ENCODE measurements at places on chromosomes 2 and 18. TPM values are rescaled to one million over a fixed set of nuclear protein-coding genes. Genes with fewer than 3 reads are reported as not detected.

DNA sequence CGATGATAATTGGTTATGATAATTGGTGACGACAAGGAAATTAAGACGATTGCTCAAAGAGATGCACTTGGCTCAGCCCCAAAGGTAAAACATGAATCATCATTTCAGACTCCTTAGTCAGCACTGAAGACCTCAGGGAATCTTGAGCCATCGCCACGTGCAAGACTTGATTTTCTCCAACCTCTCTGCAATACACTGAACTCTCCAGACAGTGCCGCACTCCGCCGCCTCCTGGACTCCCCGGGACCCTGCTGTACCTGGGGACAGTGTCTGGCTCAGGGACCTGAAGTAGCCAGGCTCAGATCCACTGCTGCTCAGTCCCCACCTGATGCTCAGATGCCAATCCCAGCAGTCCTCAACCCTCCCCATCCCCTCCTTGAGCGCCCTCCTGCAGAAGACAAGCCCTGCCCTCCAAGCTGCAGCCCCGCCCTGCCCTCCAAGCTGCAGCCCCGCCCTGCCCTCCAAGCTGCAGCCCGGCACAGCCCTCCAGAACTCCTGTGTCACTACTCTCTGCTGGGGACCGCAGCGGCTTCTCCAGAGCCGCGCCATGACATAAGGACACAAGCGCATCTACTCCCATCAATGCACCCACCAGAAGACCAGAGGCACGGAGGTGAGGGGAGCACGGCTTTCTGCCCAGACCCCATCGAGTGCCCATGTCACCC lies 1.1 kb downstream of the TMEM18 start:
- peak; percentile 69 for DNase-seq

DNA sequence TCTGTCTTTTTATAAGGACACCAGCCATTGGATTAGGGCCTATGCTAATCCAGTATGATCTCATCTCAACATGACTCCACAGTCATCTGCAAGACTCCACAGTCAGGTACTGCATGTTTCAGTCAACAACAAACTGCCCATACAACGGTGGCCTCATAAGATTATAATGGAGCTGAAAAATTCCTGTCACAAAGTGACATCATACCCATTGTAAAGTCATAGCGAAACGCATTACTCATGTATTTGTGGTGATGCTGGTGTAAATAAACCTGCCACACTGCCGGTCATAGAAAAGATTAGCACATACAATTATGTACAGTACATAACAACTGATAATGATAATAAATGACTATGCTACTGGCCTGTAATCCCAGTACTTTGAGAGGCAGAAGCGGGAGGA lies 102.2 kb downstream of the TEX51 start:
- DNase-seq = no peak

DNA sequence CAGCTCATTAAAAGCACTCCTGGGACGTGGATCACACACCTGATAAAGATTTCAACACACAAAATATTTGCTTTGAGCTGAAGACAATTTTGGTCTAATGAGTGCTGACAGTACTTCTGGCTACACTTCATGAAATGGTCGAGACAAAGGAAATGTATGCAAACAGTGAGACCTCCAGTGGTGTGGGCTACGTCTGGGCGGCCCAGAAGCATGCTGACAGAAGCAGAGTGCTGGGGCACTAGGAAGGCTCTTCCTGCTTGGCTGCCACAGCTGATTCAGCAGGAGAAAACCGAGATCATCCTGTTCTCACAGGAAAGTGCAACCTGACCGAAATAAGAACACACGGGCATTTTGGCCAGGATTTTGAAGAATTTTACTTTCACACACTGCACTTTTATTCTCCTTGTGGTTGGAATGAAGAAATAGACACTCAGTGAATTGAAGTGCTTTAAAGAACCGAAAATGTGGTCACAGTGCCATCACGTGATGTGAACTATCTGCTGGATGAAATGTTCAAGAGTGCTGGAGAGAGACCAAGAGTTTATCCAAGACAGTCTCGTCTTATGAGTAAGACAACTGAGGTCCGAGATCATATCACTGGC lies 149.5 kb downstream of the CCBE1 start:
- DNase-seq = peak; percentile 38

Gene SCLY
- total RNA-seq = 71.6 TPM

Gene GALNT1
- 73.2 TPM for total RNA-seq

Gene TNFRSF11A
- total RNA-seq = 2.1 TPM

Data from SK-MEL-5 (cell line).